Stimulated activated CD8-positive, alpha-beta memory T cell treated with anti-CD3 and anti-CD28 coated beads, Interleukin-15, amount 100 ng/mL, for 24 hours (primary cell): ENCODE measurements at places on chromosomes 12 and 14.

- no peak for DNase-seq
These were observed 4.0 kb upstream of the SYCP3 start for GRCh38 chr12:101743242-101743641.

DNA sequence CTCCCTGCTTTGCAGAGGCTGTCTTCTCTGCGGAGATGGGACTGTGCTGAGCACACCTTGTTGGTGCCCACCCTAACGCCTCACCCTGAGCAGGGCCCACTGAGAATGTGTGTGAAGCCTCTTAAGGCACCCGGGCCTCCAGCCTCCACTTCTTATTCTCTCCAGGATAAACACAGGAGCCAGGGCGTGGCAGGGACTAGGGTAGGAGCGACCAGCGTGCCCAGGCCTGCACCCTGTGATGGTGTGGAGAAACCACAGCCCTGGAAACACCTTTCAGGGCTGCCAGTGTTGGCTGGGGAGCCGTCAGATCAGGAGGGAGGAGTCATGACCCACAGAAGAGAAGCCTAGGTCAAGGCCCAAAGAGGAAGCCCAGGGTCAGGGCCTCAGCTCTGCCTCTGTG is 41.3 kb downstream of the VDR start:
- DNase-seq, result no peak

- DNase-seq, result no peak
These were observed 42.1 kb downstream of the GRIP1 start for GRCh38 chr12:66636771-66637170.

GRCh38 chr14:45679853-45680252 is 426.9 kb upstream of the MIS18BP1 start:
- DNase-seq, result no peak

DNA sequence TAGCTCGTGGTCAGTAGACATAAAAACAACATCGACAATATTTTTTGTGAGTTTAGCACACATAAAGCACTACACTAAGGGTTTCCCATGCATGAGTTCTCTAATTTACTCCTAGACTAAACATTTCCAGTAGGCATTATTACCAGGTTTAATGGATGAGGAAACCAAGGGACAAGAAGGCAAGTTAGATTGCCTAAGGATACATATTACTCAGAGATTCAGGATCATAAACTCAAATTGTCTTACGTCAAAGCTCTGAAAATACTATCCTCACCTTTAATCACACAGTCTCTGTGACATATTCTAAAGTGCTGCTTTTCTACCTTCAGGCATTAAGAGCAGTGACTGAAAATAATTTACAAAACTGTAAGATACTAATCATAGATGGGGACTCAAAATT is 655.3 kb downstream of the SLC16A7 start:
- DNase-seq, result no peak

DNA sequence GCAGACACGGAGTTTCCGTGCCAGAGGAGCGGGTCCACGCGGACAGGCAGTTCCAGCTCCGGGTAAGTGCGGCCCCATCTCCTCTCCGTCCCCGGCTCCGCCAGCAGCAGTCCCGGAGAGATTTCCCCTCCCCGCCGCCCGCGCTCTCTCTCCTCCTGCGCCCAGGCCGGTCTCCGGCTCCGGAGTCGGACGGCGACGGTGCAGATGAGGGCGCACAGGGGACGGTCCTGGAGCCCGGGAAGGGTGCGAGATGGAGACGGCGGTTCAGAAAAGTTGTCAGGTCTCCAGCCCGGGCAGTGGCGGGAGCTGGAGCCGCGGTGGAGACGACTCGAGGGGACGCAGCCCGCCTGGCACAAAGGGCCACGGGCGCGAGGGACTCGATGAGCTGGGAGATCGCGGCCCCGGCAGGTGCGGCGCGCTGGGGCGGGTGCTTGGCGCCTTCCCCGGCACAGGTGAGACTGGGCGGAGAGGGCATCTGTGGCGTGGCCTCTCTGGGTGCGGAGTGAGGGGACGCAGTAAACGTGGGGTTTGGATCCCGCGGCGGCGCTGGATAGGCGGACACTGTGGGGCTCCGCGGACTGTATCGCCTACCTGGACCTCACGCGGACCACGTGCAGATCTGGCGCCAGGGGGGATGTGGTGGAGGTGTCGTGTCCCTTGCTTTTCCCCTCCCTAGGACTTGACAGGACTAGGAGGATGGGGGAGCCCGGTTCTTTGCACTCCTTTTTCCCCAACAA is 1540.3 kb upstream of the TMEM132C start:
- no peak for DNase-seq

DNA sequence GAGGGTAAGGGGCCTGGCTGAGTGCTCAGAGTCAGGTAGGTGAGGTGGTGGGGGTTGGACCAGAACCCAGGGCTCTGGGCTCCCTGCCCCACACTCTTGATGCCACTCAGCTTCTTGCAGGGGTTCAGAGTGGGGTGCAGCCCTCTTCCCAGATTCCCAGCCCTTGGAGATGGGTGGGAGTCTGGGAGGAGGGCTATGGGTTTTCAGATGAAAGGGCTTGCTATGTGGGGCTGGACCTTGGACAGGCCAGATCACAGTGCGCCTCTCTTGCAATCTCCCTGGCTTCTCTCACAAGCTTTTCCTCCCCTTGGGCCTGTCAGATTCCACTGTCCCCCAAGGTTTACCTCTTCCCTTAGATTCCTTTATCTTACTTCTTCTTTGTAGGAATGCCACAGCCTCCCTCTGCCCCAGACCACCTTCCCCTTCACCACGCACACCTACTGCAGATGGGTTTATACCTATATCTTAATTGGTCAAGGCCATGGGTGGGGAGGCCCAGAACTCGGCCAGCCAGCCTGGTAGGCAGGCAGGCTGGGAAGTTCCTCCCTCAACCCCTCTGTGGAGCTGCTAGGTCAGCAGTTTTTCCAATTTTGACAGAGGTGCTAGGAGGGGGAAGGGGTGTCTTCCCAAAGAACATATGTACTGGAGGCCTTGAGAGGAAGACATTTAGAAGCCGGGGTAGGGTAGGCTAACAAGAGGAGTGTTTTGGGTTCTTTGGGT is 1.4 kb downstream of the NYNRIN start:
- DNase-seq, result no peak
